Inflammatory macrophage treated with lipopolysaccharide for 4 hours (primary cell): ENCODE measurements at places on chromosomes 11 and 22.

GRCh38 chr11:71355281-71355680 is 92.9 kb downstream of the DHCR7 start:
- DNase-seq: no peak

DNA sequence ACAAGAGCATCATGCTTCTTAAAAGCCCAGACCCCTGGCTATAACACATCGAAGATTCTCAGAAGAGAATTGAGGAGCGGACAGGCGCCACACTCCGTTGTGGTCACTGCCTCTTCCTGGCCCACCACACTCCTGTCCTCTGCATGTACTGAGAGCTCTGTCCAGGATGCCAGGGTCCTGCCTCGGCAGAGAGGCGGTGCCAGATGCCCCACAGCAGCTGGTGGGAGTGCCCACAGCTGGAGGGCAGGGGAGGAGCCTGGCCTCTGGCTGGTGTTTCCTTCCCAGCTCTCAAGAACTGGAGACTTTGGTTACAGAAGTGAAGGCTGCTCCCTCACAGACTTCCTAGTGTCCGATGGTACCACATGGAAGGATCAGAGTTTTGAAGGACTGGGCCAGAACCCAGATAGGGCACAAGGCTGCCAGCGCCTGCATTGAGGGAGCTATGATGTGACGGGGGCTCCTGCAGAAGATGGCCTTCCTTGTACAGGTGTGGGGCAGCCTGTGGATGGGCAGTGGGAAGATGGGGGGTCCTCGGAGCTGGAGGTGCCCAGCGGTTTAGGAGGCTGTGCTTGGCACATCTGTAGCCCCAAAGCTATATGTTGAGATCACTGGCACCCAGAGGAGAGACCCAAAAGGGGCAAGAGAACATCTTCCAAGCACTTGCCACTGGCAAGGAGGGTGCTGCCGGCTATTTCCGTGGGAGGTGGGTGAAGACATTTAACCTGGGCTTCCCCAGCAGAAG is 19.4 kb downstream of the RSPH14 start:
- DNase-seq: no peak

- DNase-seq: no peak
Observed at GRCh38 chr11:6674862-6675261, 8.3 kb downstream of the MRPL17 start.

DNA sequence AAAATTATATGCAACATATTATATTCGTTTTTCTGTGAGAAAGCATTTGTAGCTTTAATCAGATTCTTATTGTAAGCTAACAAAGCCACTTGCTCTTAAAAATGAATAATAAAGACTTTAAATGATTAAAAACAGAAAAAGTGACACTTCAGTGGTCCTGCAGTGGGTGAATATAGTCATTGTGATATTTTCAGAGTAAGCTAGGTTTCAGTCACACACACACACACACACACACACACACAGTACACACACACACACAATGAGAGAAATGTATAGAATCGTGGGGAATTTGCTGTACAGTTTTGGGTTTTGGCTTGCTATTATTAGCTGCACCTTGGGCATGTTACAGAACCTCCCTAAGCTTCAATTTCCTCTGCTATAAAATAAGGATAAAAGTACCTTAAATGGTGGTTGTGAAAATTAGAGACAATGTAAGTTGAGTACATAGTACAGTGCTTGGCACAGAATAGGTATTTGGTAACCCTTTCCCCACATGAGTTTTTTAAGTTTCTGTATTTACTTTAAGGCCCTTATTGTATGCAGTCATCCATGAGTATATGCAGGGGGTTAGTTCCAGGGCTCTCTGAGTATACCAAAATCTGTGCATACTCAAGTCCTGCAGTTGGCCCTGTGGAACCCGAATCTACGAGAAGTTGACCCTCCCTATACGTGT is 39.8 kb downstream of the CSTPP1 start:
- no peak for DNase-seq
